SJCRH30 (cell line): ENCODE measurements at places on chromosomes 12 and 14. TPM values are rescaled to one million over a fixed set of nuclear protein-coding genes. Genes with fewer than 3 reads are reported as not detected.

- no peak for DNase-seq
These were observed 5.0 kb upstream of the CD63 start for GRCh38 chr12:55733858-55734257.

DNA sequence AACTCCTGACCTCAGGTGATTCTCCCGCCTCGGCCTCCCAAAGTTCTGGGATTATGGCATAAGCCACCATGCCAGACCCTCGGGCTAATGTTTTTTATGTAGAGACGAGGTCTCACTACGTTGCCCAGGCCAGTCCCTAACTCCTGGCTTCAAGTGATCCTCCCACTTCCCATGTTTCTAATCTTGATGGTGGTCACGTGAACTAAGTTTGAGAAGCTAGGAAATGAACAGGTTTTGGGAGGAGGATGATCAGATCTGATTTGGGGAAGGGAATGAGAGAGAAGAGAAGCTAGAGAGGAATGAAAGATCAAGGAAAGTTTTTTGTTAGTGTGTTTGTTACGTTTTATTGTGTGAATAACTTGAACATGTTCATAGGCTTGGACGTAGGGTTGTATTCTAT, 17.2 kb upstream of the SINHCAF start:
- no peak for DNase-seq

The NEK9 gene
- 40.0 and 44.8 TPM in 2 replicates for total RNA-seq

The CPM gene
- total RNA-seq: 0.43 and 1.2 TPM in 2 replicates

The RPL10L gene
- total RNA-seq: not detected in 2 replicates
